ENCODE measurements at places on chromosomes 7 and 10.

GRCh38 chr10:45376371-45376801, 2.4 kb downstream of the ALOX5 start:
- DNase-seq, result no peak

DNA sequence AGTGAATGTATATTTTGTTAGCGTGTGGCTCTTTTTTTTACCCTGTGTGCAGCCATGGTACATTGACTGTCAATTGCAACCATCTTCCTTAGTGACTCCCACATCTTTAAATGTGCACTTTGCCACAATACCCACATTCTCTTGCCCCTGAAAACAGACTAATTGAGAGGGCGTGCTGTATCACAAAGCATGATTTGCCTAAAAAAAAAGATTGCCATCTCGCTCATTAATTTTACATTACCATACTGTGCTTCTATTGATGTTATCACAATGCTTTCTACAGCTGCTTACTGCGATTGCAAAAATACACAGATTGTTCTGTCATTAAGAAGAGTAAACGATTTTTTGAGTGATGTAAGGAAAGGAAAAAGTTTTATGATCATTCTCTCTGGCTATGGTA, 613.1 kb upstream of the NRP1 start:
- DNase-seq, result no peak

GRCh38 chr7:38138171-38138570, 39.9 kb upstream of the STARD3NL start:
- DNase-seq, result no peak

DNA sequence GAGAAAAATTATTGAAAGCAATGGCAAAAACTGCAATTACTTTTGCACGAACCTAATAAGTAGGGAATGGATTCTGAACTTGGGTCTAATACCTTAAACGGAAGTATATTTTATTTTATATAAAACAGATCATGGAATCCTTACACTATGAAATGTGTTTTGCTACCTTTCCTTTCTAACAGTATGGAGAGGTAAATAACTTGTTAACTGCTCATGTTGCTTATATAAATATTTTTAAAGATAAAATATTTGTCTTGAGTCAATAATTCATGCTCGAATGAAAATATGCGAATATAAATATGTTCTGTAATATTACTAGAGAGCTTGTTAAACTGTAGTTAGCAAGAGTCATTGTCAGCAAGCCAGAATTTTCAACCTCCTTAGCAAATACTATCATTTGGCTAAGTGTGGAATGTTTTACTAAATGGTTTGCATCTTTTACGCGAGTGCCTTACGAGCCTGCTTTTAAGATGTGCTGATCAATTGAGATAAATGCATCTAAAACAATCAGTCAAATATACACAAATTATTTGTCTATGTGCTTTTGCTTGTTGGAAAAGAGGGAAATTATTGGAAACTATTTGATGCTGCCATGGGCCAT, 5.9 kb downstream of the GNAT3 start:
- no peak for DNase-seq

- no peak for DNase-seq
Observed at GRCh38 chr10:125980521-125981035, 84.2 kb downstream of the FANK1 start.

DNA sequence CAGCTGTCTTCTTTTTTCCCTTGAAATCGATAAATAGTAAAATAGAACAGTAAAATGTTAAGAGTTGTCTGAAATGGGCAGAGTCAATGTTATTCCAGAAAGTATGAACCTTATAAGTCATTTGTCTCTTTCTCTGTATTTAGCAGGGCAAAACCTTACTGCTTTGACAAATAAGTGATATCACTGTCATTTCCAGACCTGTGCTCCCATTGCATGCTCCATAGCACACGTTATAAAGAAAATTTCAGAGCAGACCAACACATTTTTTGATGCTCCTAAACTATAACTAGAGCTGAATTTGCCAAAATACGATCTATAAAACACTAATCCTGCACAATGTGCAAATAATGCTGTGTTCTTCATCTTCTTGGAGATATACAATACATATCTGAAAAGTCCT, 1.1 kb downstream of the A1CF start:
- no peak for DNase-seq
